ENCODE measurements at places on chromosomes 7 and 10.

- DNase-seq = peak; percentile 25
These were observed 3.8 kb downstream of the LDB3 start for GRCh38 chr10:86671985-86672710.

DNA sequence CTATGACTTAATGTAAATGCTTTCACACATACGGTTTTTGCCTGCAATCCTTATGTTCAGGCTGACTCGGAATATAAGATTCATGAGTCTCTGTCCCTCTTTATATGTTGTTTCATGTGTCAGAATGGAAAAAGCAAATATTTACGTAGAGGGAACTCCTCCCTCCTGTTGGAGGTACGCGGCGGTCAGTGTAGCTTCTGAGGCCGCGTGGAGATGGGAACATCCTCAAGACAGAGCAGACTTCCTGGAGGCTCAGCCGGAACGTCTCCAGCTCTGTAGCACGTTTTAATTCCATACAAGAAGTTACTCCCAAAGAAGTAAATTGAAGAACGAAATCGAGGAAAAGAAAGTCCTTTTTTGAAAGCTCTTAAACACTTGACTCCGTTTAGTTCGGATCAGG lies 248.3 kb downstream of the EBF3 start:
- DNase-seq = no peak

- peak; percentile 40 for DNase-seq
These were observed 31.1 kb downstream of the PITRM1 start for GRCh38 chr10:3141351-3142005.

DNA sequence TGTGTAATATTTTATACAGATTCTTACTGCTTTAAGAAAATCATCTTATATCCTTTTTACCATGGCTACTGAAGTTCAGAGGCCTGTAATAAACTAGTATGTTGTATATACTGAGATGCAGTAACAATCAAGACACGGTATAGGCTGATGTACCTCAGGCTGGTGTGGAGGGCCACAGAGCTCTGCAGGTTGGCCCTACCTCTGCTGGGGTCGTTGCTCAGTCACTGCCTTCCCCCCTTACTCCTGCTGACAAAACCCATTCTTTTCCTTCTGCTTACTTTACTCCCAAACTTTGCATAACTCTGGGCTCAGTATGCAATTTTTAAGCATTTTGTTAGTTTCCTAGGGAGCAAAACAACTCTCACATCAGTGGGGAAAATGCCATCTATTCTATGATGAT lies 200.1 kb upstream of the FOXP2 start:
- no peak for DNase-seq

DNA sequence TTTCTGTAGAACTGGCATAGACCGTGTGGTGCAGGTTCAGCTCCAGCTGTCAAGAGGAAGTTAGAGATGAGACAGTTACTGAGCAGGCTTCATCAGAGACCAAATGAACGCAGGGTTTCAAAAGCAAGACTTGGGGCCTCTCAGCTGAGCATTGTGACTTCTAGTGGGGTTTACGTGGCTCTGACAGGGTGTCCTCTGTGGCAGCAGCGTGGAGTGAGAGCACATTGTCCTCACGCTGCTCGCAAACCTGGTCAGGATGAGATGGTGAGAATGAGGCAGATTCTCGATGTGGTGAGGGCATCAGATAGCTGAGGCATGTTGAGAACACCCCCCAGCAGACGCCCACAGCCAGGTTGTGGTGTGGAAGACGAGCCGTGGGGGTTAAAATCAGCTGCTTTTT lies 126.0 kb downstream of the DNAJB6 start:
- no peak for DNase-seq

- peak; percentile 7 for DNase-seq
These were observed 57.3 kb upstream of the GSAP start for GRCh38 chr7:77473229-77474005.

DNA sequence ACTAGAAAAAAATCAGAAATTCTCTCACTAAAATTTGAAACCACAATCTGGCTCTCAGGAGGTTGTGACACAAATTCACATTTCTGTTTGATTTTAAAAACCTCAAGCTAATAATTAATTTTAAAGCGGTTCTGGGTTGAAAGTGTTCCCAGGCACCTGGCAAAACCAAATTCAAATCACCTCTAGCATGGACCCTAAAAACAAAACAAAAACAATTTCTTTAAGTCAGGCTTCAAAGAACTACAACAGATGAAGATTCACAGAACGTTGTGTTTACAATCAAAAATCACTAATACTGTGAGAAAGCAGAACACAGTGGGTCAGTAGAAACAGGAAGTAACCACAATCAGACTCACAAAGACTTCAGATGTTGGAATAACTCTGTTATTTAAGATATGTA lies 7.2 kb upstream of the RELN start:
- no peak for DNase-seq

DNA sequence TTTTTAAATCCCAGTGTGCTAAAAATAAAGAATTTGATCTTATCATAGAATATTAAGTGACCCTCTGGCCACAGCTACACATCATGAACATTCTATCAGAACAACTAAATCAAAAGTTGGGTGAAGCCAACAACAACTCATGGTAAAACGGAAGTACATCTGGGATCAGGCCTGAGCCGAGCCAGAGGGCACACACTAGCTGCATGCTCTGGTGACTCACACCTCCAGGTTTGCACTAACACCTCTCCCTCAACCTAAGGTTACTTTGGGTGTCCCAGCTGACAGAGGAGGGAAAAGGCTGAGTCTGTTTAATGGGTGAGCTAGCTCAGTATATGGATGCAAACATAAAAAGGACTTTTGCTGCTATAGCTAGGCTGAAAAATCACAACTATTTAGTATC lies 281.6 kb downstream of the HGF start:
- peak; percentile 4 for DNase-seq

- peak; percentile 95 for DNase-seq
These were observed 75.2 kb downstream of the DNAJB6 start for GRCh38 chr7:157412021-157412443.

DNA sequence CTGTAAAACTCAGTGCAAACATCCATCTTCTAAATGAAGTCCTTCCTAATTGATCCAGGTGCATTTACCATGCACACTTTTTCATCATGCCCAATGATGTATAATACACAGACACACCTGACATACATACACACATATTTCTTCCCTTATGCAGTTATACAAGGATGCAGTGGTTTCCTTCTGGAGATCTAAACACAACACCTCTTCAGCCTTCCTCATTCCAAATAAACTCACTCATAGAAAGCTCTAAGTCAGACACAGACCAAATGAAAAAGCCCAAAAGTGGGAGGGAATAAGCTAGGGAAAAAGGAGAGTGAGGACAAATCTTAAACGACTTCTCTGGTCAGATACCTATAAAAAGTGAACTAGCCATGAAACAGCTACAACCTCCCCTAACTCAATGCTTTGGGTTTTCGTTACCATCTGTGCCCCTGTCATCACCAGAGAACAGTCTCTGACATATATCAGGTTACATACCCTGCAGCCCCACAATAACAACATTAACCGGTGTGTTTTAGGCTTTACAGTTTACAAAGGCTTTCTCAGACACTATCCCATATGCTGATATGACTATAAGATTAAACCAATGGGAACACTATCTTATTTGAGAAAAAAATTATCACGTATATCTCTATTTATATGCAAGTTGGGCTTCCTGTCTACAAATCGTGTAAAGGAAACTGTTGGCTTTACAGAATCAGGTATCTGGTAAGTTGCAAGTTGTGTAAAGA lies 675.2 kb downstream of the PHTF2 start:
- DNase-seq = peak; percentile 80

DNA sequence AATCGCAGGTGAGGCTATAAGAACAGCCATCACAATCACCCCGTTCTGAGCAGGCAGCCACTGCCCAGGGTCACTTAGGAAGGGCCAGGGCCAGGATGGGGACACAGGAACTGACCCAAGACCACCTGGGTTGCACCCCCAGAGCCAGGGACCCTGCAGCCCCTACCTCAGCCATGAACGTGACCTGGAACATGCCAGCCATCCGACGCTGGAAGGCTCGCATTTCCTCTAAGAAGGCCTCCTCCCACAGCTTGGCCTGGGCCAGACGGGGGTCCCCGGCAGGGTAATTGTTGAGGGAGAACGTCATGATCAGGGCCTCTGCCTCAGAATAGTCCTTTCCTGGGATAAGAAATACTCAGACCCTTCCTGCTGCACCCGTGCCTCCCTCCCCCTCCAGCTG lies 5.0 kb downstream of the NPC1L1 start:
- no peak for DNase-seq

DNA sequence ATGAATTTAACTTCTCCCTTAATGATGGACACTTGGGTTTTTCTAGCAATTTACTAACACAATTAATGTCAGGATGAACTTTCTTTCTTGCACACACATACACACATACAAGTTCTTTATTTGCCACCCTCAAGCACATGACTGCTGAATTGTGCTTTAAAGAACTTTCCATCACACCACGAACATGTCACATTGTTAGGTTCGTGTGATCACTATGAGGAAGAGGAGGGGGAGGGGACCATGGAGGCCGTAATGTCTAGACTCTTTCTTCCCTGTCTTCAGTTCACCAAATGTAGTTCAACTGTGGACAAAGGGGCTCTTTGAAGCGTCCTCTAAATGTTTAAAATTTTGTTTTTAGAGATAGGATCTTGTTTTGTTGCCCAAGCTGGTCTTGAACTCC lies 31.0 kb downstream of the NUP42 start:
- no peak for DNase-seq

DNA sequence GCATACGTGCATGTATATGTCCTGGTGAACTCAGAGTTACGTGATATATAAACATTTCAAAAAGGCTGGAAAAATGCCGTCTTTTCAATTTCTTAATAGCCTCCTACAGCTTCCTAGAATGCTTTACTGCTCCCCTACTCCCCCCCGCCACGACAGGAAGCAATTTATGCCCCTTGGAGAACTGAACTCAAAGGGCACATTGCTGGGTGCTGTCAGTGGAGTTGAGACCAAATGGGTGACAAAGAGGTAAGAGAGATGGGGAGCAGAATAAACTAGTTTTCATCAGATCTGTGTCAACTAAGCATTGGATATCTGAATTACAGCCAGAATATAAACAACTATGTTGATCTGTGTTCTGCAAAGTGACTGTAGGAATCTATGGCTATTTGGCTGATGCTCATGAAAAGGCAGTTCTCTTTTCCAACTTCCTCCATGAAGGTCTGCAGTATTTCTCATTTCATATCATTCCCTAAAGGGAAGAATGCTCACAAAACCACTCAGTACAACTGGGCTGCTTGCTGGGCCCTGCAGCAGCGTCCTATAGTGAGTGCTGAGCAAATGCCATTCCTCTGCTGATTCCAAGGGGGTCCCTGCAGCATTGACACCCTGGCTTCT lies 171.3 kb upstream of the HPS1 start:
- no peak for DNase-seq

- peak; percentile 67 for DNase-seq
These were observed 32.6 kb downstream of the PLAC9 start for GRCh38 chr10:80165173-80165572.

DNA sequence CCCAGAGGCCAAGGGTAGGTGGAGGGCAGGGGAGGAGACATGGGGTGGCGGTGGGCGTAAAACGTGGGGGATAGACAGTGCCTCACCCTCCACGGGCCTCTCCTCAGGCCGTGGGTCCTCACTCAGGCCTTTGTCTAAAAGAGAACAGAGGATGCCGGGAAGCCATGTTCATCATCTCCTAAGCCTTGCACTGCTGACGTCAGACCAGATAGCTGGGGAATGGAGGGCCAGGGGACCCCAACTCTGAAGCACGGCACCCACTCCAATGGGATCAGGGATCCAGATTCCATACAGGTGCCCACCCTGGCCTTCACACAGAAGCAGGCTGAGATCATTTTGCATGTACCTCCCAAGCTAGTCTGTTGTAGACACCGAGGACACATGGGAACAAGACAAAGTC lies 83.4 kb upstream of the TMEM248 start:
- no peak for DNase-seq

DNA sequence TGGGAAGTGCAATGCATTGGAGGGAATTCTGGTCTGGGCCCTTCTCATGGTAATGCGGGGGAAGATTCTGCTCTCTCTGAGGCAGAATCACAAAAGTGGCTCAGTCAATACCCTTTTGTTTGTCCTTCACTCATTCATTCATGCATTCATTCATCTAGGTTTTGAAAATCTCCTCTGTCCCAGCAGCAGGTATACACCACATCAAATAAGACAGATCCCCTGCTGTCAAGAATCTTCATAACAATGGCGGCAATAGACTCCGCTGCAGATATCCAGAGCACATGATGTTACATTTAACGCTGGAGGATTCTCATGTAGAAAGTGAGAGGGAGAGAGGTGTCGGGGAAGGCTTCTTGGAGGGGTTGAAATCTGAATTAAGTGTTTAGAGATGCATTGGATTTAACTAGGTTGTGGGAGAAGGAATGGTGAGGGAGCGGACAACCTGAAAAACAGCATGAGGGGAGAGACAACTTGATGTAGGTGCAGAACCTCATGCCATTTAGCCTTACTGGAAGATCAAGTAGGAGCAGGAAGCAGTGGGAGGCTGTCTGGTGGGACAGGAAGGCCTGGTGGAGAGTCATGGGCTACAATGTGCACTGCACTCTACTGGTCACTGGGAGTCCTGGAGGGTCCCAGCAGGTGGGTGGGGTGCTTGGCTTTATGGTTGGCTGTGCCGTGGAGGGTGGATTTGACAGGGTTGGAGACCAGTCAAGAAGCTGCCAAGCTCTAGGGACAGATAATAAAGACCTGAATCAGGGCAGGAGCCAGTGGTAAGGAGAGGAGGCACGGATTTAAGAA lies 5.2 kb upstream of the FAM180A start:
- no peak for DNase-seq

DNA sequence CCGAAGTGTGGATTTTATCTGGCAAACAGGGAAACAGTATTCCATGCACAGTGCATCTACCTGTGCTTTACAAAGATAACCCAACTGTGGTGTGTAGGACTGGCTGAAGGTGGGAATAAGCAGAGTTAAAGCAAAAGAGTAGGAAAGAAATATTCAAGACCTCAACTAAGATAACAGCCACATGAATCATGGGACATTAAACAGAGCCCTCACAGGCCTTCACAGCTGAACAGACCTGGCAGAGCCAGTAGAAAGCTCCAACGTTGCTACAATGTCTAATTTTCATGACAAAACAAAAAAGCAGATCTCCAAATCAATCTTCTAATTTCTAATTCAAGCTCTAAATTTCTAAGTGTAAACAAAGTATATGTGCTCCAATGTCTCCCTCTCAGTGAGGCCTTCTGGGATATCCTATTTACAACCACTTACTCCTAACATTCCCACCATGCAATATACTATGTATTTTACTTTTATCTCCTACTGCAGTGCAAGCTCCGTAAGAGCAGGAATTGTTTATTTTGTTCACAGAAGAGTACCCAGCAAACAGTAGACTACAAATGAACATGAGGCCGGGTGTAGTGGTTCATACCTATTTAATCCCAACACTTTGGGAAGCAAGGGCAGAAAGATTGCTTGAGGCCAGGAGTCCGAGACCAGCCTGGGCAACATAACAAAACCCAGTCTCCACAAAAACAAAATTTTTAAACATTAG lies 63.5 kb downstream of the UBE2H start:
- DNase-seq = peak; percentile 17

Data from IMR-90 (cell line).